ENCODE measurements at places on chromosomes 5 and 9. TPM values are rescaled to one million over a fixed set of nuclear protein-coding genes. Genes with fewer than 3 reads are reported as not detected.

DNA sequence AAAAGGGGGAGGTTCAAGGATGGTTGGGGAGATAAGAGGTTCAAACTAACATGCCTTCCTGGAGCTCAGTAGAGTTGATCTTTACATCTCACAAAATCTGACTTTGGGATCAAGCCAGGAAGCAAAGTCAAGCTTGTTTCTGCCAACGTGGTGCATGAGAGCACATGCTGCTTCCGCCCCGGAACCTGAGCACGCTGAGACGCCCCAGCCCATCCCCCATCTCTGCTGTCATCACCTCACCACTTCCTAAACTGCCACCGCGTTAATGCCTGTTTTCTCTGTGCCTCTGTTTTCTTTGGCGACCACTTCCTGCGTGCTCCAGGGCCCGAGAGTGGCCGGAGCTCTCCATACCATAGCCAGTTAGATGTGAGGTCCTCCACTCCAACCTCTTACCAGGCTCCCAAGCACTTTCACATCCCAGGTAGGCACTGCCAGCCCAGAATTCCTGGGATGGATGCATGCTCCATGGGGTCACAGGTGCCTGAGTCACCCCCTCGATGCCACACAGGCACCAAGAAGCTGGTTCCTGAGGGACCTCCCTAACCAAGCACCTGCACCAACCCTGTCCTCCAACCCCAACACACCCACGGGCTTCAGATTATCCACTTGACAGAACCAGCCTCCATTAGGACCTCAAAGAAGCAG, 31.2 kb upstream of the AFAP1L1 start:
- DNase-seq = peak; percentile 63

Gene SNCAIP
- total RNA-seq = 0.54 TPM

GRCh38 chr9:70615464-70616138, 201.1 kb upstream of the KLF9 start:
- DNase-seq = no peak

- DNase-seq = no peak
These were observed 146.3 kb downstream of the SNCAIP start for GRCh38 chr5:122458278-122458872.

DNA sequence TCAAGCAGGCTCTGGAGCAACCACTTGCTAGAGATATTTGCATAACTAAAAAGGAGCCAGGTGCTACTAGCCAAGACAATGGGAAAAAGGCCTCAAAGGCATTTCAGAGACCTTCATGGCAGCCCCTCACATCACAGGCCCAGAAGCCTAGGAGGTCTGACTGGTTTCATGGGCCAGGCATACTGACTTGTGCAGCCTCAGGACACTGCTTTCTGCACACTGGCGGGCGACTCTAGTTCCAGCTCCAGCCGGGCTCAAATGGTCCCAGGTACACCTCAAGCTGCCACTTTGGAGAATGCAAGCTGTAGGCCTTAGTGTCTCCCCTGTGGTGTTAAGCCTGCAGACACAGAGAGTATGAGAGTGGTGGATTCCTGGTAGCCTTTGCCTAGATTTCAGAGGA, 27.1 kb downstream of the COX7C start:
- no peak for DNase-seq

- DNase-seq = no peak
These were observed 21.0 kb downstream of the PAEP start for GRCh38 chr9:135582541-135582940.

DNA sequence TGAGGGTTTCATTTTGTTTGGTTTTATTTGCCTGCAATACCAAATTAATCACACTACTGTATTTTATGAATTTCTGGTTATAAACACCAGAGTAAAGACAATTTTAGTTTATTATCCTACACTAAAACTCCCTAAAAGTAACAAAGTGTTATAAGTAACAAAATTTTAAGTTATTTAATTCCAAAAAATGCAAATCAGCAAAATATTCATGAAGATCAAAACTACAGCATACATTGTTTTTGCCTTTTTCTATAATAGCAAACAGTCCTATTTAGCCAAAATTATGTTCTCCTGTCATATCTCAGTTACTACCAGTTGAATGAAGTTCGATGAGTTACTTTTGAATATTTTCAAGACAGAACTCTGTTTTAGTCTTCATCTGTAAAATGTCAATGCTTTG, 132.7 kb upstream of the CYLC2 start:
- no peak for DNase-seq

DNA sequence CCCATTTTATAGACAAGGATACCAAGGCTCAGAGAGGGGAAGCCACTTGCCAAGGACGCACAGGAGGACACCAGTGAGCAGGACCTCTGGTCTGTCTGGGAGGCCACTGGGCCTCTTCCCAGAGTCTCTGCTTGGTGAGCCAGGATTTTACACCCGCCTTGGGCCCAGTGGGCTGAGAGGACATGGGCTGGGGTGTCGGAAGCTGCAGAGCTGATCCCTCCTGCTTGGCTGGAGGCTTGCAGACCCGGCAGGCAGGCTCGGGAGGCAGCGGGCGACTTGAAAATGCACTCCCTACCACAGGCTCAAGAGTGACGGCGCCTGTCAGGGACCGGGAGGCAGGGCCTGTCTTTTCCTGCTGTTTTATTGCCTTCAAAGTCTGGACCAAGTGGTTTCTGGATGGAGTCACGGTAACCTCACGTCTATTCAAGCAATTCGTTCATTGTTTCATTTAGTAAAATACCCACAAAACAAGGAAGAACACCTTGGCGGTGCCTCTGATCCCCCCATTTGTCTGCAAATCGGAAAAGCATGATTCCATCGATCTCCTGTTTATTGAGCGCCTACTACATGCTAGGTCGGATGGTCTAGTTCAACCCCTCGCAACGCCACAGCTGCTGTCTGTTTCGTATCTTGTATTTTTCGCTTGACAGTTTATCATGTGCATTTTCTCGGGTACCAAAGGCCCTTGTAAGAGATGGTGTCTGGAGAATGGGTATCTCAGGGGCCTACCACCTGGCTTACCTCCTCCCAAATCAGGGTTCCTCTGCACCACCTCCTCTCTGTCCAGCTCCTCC, 108.1 kb upstream of the IER5L start:
- DNase-seq = no peak

DNA sequence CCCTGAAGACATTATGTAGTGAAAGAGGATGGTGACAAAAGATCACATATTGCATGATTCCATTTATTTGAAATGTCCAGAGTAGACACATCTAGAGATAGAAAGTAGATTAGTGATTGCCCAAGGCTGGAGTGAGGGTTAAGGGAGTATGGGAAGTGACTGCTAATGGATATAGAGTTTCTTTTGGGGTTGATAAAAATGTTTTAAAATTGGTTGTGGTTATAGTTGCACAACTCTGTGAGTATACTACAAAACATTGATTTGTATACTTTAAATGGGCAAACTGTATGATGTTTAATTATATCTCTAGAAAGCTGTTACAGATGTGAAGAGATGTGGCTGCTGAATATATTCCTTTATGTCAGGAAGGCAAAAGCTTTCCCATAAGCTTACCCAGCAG, 202.8 kb downstream of the CCDC171 start:
- no peak for DNase-seq

Gene KCNMB1
- total RNA-seq = 0.27 TPM

DNA sequence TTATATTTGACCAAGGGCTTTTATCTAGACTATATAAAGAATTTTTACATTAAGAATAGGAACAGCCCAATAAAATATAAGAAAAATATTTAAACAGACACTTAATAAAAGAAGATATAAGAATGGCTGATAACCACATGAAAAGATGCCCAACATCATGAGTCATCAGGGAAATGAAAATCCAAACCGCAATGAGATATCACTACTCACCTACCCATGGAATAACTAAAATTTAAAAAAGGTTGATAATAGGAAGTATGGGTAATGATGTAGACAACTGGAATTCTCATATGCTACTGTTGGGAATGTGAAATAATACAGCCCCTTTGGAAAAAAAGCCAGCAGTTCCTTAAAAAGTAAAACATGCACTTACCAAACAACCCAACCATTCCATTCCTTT, 206.9 kb upstream of the PCSK5 start:
- DNase-seq = no peak

GRCh38 chr5:136094913-136095641, 37.6 kb upstream of the SMAD5 start:
- no peak for DNase-seq

GRCh38 chr9:72933730-72934665, 18.9 kb downstream of the ALDH1A1 start:
- no peak for DNase-seq

Gene TSSK1B
- not detected for total RNA-seq

- no peak for DNase-seq
These were observed 168.7 kb downstream of the ENC1 start for GRCh38 chr5:74471875-74472274.

Gene SCGB3A2
- not detected for total RNA-seq

- no peak for DNase-seq
These were observed 196.9 kb downstream of the TUSC1 start for GRCh38 chr9:25481372-25481771.

GRCh38 chr9:35029241-35029640, 39.7 kb downstream of the DNAJB5 start:
- DNase-seq = no peak

DNA sequence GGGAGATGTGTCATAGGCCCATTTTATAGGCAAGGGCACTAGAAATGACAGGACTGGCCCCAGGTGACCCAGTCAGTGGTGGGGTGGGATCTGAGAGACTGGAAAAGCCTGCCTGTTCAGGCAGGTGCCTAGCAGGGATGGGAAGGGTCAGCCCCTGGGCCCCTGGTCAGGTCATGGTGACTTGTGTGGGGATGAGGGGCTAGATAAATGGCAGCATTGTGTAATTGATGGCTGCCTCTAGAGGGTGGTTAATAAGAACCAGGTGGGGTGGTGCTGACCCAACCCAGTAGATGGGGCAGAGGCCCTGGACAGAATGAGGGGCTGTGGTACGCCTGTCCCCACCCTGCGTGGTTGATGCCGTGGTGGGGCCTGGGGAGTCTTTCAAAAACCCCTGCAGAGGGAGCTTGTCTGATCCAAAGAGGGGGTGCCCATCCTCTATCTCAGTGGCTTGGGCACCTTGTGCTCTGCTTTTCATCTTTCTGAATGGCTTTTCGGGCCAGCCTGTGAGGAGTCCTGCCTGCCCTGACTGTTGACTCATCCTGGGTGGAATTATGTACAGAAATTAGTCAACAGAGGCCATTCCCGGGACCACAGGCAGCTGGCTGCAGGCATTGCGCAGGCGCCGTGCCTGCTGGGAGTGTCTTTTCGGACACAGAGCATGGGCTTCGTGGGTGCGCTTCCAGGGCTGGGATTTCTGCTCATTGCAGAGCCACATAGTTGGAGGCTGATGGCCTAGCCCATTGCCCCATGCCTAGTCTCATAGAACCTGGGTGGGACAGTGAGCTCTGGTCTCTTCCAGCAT, 93.6 kb upstream of the PITX1 start:
- DNase-seq = no peak

Gene RNF208
- 1.3 TPM for total RNA-seq

DNA sequence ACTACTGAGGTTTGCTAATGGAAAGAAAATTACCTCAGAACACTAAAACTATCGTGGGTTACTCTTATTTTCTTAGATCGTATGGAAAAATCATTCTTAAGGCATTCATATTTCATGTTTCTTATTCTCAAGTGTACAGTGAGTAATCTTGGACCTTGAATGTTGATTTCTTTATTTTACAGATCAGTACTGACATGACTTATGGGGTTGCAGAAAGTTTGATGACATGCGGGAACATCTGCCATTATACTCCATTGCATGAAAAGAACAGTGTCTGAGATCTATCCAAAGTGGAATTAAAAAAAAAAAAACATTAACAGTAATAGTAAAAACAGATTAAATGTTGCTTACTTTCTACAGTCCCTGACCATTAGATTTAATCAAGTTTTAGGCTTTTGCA, 1290.2 kb upstream of the WWC1 start:
- no peak for DNase-seq

DNA sequence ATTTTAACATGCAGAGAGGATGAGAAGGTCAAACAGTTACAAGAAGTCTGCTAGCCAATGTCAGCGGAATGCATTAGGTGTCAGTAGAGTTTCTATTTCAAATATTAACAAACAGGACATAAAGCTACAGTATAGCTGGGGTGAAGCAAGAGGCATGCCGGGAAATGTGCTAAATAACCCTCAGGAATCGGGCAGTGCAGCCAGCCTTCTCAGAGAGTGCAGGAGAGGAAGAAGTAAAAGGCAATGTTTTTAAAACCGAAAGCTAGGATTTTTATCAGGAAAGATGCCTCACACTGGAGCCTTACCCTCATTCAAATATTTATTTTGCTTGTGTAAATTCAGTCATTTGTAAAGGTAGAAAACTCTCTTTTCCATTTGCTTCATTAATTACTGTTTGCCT, 59.1 kb upstream of the SH3GL2 start:
- DNase-seq = no peak

GRCh38 chr5:38151878-38152277, 106.5 kb upstream of the EGFLAM start:
- no peak for DNase-seq

DNA sequence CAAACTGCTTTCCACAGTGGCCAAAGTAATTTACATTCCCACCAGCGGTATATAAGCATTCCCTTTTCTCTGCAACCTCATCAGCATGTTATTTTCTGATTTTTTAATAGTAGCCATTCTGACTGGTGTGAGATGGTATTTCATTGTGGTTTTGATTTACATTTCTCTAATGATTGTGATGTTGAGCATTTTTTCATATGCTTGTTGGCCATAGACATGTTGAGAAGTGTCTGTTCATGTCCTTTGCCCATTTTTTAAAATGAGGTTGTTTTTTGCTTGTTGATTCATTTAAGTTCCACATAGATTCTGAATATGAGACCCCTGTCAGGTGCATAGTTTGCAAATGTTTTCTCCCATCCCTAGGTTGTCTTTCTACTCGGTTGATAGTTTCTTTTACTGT, 254.5 kb upstream of the MPDZ start:
- DNase-seq = no peak

- DNase-seq = no peak
These were observed 137.4 kb downstream of the DAB2IP start for GRCh38 chr9:121788686-121789366.

Gene CSF1R
- 3.2 TPM for total RNA-seq

- DNase-seq = no peak
These were observed 20.2 kb downstream of the ATPSCKMT start for GRCh38 chr5:10229306-10230048.

GRCh38 chr5:178382754-178383164, 150.2 kb upstream of the PHYKPL start:
- DNase-seq = no peak

DNA sequence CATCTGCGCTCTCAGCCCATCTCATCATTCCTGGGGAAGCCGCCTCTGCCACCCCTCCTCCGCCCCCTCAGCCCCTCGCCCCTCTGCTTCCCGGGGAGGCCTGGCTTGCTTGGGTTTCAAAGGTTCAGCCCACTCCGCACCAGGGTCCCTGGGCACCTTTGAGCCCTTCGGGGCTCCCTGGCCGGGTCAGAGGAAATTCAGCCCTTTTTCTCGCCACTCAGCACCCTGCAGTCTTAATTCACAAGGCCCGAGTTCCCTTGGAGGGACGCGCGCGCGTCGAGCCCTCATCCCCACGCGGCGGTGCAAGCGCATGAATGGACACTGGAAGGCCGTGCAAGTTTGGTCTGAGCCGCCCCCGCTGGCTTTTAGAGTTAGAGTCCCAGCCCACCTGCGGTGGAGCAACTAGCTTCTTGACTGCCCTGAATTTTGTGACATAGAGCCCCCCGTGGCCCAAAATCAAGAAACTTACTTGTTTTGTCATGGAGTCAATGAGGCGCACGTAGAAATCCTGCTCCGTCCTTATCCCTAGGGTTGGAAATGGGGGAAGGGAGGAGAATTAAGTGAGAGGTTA, 4.5 kb downstream of the EBF1 start:
- DNase-seq = no peak

Gene F12
- 3.2 TPM for total RNA-seq
